ENCODE measurements at places on chromosomes 2 and 18.

DNA sequence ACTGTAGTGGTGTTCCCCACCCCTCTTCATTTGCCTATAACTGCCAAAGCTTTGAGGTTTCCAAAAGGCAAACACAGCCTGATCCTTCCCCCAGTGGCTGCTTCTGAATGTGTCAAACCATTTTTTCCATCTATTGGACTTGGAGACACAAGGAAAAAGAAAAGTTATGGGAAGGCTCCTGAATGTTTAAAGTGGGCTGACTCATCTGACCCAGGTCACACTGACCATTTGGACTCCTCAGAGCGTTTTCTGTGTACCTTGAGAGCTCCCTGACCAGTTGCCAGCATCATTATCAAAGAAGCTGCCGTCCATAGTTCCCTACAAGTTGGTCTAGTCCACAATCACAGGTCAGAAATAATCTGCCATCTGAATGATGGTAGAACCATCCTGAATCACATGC is 123.4 kb upstream of the COL3A1 start:
- DNase-seq, result no peak

GRCh38 chr2:200099256-200099655 is 143.9 kb downstream of the MAIP1 start:
- no peak for DNase-seq

DNA sequence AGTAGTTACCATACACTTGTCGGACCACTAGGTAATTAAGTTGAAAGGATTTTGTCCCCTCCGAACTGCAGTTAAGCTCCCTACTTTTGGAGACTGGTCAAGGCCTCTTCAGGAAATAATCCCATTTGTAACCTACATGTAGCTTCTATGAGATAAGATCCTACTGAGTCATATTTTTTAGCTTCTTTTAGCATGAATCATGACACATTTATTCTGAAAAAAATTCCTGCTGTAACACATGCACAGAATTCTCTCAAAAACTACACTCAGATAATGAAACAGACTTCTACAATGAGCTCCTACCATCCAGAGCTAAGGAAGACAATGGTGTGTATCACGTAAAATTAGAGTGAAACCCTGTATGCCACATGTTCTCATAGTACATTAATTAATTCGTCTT is 100.7 kb upstream of the CCDC195 start:
- no peak for DNase-seq

GRCh38 chr2:184814421-184814820 is 216.1 kb downstream of the ZNF804A start:
- no peak for DNase-seq

DNA sequence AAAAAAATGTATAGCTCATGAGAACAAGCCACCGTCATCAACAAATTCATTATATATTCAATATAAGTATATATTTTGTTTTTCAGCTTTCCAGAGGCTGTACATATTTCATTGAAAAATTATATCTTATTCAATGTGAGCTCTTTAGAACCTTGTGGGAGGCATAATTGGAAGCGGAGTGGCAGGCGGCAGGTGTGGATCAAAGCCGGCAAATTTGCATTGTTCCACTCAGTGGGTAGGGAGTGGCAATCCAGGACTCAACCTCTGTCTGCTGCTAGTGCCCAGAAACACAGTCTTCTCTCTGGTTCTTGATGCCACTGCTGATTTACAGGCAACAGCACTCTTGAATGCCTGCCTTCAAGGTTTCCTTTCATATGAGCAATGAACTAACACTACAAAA is 46.9 kb downstream of the GCA start:
- DNase-seq, result no peak

GRCh38 chr18:79260510-79260909 is 135.2 kb upstream of the NFATC1 start:
- no peak for DNase-seq

Data from stimulated activated CD8-positive, alpha-beta memory T cell treated with anti-CD3 and anti-CD28 coated beads, Interleukin-4, amount 100 ng/mL, for 1 hour (primary cell).